ENCODE measurements at places on chromosomes 12 and 14.

DNA sequence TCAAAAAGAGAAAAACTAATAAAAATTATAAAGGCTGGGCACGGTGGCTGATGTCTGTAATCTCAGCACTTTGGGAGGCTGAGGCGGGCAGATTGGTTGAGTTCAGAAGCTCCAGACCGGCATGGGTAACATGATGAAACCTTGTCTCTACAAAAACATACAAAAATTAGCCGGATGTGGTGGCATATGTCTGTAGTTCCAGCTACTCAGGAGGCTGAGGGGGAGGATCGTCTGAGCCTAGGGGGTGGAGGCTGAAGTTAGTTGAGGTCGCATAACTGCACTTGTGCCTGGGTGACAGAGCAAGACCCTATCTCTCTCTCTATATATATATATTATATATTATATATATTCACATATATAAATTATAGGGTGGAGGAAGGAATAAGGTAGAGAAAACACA lies 32.5 kb upstream of the ANO2 start:
- no peak for DNase-seq

DNA sequence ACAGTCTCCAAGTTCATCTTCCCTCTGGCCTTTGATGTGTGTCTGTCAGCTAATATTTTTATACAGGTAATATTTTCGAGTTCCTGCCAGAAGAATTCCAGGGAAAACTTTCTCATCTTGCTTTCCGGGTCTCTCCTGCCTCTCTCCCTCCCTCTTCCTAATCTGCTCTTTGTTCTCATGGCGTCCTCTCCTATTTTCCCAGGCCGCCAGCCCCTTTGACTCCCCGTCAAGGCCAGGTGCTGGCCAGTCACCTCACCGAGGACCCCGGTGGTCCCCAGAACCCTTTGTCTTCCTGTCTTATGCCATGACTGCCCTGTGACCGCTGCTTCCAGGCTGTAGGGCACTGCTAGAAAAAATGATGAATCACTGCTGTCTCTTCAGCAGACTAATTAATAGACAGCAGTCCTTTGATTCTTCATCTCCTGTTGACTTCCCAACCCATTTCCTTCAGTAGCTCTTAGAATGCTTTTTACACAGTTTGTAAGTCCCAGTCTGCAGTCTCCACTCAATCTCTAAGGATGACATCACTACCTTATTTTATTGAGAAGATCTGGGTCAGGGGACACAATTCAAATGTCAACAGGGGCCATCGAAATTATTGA lies 40.7 kb downstream of the PPFIBP1 start:
- no peak for DNase-seq

- no peak for DNase-seq
These were observed 474 bp downstream of the KCNK10 start for GRCh38 chr14:88322504-88323085.

GRCh38 chr14:79193689-79194477 lies 1017.4 kb downstream of the DIO2 start:
- no peak for DNase-seq

GRCh38 chr12:19190292-19191031 lies 60.9 kb downstream of the PLEKHA5 start:
- DNase-seq = no peak

DNA sequence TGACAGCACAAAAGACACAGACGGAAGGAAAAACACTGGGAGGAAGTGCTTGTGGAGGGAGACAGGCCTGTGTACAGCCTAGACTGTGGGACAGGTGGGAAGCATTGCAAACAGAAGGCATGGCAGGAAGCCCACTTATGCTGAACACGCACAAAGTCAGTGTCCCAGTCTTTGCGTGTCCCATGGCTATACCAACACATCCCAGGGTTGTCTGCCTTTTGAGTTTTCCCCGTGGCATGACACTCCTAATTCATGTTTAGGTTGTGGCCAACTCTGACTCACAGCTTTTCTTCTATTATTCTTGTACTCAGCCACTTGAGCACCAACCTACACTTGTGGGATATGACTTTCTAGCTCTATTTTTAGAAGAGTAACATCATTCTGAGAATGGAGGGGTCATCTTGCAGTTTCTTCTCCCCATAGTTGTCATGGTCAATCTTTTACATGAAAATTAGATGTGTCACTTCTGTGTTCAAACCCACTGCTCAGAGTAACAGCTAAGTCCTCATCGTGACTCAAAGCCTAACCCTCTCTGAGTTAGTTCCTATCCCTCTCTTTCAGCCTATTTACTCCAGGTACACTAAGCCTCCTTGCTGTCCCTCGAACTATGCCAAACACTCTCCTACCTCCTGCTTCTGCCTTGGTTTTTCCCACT lies 27.5 kb upstream of the JPH4 start:
- DNase-seq = no peak

- no peak for DNase-seq
These were observed 17.8 kb downstream of the ZBTB42 start for GRCh38 chr14:104818714-104819161.

GRCh38 chr12:34393086-34393820 lies 371.0 kb downstream of the ALG10 start:
- no peak for DNase-seq

- DNase-seq = no peak
These were observed 54.2 kb upstream of the PTHLH start for GRCh38 chr12:28026701-28027100.

DNA sequence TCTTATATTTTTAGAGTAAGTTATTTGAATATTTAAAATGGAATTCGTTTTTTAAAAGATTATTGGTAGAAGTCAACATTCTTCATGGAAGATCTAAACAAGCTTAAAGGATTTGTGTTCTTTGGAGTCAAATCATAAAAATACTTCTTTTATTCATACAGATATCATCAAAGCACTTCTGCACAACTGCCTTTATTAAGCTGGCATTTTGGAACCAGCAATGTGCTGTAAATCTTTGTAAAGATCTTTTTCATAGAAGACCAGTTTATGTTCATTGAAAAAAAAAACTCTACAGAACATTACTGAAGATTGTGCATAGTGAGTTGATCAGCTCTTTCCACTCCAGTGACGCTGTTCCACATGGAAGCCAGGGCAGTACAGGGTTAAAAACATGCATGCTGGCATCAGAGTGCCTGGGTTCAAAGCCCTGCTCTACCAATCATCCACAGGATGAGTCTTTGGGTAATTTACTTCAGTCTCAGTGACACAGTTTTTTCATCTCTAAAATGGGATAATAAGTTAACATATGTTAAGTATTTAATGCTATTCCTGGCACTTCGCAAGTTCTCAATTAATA lies 109.6 kb upstream of the SLC38A4 start:
- DNase-seq = no peak

DNA sequence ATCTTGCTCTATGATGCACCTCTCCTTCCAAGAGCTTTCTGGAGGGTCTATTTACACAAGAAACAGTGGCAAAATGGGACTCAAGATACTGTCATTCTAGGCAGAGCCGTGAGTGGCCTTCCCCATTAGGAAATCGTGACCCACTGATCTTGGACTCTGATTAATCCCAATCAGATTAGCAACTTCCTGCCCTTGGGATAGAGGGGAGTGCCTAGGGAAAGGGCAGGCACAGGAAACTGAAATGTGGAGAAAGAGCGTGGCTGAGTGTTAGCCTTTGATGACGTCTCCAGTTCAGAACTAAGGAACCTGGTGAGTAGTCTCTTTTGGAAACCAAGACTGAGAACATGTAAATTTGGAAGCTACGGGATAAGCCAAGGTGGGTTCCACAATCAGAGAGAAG lies 76.1 kb downstream of the NUAK1 start:
- no peak for DNase-seq

DNA sequence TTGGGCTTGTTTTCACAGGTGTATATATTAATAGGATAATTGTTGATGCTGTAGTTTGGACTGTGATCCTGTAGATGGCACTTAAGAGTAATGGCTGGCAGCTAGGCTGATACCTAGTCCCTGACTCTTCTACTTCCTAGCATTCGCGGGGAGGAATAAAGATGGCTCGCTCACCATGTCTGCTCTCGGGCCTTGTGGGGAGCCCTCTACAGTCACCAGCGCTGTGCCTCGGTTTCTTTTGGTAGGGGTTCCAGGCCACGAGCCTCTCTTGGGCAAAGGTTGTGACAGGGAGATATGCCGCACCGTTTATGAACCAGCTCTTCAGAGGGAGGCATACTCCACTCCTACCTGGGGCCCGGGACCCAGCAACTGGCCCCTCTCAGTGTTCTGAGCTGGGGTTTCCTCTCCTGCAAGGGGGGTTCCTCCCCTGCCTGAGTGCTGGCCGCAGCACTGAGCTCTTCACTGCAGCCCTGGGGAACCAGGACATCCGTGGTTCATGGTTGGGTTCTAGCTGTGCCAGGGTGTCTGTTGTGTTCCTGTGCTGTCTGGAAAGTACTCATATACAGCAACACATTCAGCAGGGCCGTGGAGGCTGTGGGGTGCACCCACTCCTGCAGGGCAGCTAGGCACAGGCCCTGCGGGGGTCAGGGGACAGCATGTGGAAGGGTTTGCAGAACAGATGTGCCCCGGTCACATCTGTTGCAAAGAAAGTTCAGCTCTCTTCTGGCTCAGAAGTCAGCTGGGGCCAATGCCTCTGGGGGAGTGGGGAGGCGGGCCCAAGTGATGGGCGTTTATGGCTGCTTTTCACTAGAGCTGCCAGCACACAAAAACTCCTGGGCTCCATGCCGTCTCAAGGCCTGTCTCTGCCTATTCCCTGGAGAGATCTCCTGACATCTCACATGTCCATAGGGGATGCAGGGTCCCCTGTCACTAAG lies 147.9 kb downstream of the PPFIA2 start:
- DNase-seq = no peak

GRCh38 chr12:132444957-132445883 lies 44.7 kb upstream of the FBRSL1 start:
- no peak for DNase-seq

DNA sequence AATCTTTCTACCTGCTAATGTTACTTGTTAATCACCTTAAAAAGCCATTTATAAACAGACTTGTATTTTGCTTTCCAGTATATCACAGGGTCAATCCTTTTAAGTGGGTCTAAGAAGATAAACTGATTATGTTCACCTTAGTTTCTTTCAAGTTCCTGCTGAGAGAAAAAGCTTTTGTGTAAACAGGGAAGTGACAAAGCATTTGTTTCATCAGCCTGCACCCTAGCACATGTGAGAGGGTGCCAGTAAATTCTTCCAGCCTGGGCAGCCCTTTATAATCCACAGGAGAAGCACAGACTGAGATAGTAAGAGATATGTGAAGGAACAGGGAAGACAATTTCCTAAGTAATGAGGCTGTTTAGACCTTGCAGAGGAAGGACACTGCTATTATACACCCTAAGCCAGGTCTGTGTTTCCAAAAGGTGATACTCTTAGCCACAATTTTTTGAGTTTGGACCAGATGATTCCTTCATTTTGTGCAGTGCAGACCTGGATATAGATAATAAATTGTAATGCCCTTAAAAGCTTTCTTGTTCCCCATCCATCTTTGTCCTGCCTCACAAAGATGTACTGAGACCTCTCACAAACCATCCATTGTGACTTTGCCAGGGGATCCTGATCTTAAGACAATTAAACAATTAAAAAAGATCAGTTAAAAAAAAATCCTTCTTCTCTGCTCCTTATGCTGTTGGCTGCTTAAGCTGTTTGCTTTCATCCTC lies 150.7 kb downstream of the KTN1 start:
- no peak for DNase-seq
